Activated CD8-positive, alpha-beta memory T cell treated with anti-CD3 and anti-CD28 coated beads for 48 hours (primary cell): ENCODE measurements at places on chromosomes 12 and 14.

- no peak for DNase-seq
Observed at GRCh38 chr12:132558861-132559623, 51.3 kb downstream of the LRCOL1 start.

- DNase-seq, result no peak
Observed at GRCh38 chr12:116122628-116123027, 154.9 kb downstream of the MED13L start.

GRCh38 chr14:77554816-77555599 lies 56.4 kb upstream of the ISM2 start:
- DNase-seq, result no peak

DNA sequence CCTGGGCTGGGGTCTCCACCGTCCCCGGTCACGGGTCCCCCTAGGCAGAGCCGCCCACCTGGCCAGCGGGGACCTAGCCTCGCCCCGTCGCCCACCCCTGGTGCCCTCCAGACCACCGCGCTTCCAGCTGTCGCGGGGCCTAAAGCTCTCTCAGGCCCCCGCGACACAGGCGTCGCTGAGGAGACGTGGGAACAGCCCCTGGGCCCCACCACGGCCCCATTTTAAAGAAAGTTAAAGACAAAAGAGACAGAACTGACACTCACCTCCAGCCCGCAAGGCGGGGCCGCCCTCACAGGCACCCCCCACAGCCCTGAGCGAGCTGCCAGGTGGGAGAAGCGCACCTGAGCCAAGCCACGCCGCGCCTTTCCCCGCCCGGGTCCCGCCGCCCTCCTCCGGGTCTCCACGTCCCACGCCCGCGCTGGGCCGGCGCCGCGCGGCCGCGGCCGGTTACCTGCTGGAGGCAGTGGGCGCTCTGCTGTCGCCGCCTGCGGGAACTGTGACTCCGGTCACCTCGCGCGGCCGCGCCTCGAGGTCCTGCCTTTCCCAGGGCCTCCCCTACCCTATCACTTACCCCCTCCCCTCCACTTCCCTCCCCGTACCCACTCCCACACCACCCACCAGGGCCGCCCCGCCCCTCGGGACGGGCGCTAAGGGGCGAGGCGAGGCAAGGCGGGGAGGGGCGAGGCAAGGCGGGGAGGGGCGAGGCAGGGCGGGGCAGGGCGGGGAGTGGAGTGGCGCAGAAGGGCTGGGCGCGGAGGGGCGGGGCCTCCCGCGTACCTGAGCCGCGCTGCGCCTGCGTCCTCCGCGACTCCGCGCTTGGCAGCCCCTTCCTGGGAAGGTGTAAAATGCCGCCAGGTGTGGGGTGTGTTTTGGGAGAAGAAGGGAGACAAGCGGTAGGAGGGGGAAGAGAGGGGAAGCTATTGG lies 31.2 kb downstream of the TC2N start:
- peak; percentile 84 for DNase-seq

GRCh38 chr12:110312581-110313360 lies 31.7 kb downstream of the ATP2A2 start:
- DNase-seq, result no peak

DNA sequence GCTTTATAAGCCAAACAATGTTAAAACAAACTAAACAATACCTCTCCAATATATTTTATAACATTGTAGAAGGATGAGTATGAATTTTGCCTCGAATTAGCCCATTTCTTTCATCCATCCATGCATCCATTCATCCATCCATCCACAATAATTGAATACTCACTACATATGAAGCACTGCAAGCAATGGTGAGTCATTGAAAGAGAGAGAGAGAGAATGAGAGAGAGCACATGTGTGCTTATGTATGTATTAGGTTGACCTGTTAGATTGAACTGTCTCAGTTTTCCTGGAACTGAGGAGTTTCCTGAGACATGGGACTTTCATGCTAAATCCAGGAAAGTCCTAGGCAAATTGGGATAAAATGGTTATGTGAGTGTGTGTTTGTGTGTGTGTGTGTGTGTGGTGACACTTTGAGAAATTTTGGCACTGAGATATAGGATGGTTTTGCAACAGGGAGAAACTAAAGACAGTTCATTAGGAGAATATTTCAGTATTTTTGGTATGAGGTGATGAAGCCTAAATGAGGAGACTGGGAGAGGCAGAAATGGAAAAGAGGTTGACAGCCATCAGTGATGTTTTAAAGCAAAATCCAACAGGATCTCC lies 98.4 kb downstream of the C12orf75 start:
- DNase-seq, result no peak

DNA sequence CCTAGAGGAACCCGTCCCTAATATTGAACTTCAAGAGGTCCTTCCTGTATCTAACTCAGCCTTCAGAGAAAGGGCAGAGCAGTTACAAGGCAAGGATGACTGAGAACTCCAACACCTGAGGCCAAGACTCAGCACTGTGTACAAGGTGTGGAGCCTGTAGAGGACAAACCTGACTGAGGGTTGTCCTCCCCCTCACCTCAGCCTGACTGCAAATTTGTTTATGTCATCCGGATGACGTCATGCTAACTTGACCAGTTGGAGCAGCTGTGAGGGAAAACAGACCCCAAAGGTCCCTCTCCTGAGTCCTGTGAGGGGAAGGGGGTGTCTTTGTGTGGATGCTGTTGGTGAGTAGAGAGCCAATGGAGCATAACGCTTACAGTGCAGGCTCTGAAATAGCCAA lies 4.3 kb downstream of the CRACR2A start:
- no peak for DNase-seq

GRCh38 chr14:25090256-25090655 lies 40.3 kb upstream of the STXBP6 start:
- no peak for DNase-seq

GRCh38 chr12:48977290-48978281 lies 536 bp upstream of the WNT1 start:
- peak; percentile 79 for DNase-seq

DNA sequence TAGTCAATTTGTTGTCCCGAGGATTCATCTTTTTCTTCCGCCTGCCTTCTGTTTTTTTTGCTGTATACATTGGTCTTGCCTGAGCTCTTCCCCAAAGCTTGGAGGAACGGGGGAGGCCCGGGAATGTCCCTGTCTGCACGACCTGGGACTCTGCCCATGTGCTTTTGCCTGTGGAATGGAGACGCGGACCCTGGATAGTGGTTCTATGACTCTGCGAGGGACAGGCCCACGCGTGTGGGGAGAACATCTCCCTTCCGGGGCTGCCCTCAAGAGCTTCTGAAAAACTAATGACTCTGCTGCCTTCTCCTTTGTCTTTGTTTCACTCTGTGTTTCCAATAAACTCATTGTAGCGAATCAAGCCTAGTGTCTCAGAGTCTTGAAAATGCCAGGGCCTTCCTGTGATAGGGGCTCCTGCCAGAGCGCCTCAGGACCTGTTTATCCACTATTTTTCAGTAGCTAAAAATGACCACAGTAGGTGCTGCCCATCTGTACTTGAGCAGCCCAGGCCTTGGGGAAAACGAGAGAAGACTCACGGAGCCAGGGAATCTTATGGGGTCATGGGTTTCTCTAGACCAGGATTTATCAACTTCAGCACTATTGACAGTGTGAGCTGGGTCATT lies 12.3 kb downstream of the KRT83 start:
- DNase-seq, result no peak

DNA sequence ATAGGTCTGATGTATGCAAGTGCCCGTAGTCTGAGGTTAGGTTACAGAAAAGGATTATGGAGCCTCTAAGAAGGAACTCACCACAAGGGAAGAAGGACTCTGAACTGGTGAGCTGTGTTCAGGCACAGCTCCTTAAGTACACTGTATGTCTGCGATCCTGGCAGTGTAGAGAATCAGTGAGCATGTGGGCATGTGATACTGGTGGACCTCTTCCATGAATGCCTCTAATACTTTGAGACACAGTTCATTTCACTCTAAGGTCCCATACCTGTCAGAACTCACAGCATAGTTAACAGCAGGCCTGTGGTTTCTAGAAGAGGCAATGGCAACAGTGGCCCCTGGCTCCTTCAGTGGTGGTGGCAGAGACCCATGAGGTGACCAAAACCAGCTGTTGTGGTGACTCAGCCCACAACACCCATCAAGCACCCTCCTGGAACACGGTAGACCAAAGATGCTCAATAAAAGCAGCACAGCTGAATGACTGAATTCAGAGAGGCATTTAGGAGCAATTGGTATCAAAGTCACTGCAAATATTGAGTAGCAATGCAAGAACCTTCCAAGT lies 6.9 kb upstream of the OR6J1 start:
- no peak for DNase-seq

- DNase-seq, result no peak
Observed at GRCh38 chr14:93303659-93304058, 29.2 kb downstream of the BTBD7 start.

GRCh38 chr14:89720076-89720687 lies 234.3 kb downstream of the EFCAB11 start:
- DNase-seq, result no peak

DNA sequence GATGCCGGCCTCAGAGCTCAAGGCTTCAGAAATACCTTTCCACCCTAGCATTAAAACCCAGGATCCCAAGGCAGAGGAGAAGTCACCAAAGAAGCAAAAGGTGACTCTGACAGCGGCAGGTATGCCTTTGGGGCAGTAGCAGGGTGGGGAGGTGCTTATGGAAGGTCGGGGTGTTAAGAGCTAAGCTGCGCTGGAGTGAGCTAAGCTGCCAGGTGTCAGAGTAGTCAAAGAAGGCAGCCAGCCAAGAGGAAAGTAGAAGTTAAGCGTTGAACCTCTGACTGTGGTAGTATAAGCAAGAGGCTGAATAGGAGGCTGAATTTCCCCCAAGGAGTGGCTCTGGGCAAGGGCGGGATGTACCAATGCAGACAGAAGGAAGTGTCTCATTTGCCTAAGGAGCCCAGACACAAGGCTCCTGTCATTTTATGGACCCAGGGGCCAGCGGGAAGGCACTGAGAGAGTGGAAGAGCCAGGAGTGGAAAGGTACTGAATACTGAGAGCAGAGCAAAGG lies 29.2 kb downstream of the DYRK4 start:
- DNase-seq, result no peak
